Activated T-helper 17 cell treated with anti-CD3 and anti-CD28 coated beads, Interleukin-2, amount 50 U/mL, for 72 hours (primary cell): ENCODE measurements at places on chromosomes 7 and 10. TPM values are rescaled to one million over a fixed set of nuclear protein-coding genes. Genes with fewer than 3 reads are reported as not detected.

DNA sequence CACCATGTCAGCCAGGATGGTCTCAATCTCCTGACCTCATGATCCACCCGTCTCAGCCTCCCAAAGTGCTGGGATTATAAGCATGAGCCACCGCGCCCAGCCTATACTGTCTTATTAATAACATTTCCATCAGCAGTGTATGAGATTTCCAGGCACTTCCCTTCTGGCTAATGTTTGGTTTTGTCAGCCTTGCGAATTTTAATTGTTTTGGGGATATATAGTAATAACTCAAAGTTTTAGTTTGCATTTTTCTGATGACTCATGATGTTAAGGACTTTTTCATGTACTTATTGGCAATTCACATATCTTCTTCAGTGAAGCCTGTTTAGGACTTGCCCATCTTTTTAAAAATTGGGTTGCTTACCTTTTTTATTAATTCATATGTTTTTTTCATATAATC, 76.0 kb downstream of the TMEM270 start:
- ATAC-seq = no peak

DNA sequence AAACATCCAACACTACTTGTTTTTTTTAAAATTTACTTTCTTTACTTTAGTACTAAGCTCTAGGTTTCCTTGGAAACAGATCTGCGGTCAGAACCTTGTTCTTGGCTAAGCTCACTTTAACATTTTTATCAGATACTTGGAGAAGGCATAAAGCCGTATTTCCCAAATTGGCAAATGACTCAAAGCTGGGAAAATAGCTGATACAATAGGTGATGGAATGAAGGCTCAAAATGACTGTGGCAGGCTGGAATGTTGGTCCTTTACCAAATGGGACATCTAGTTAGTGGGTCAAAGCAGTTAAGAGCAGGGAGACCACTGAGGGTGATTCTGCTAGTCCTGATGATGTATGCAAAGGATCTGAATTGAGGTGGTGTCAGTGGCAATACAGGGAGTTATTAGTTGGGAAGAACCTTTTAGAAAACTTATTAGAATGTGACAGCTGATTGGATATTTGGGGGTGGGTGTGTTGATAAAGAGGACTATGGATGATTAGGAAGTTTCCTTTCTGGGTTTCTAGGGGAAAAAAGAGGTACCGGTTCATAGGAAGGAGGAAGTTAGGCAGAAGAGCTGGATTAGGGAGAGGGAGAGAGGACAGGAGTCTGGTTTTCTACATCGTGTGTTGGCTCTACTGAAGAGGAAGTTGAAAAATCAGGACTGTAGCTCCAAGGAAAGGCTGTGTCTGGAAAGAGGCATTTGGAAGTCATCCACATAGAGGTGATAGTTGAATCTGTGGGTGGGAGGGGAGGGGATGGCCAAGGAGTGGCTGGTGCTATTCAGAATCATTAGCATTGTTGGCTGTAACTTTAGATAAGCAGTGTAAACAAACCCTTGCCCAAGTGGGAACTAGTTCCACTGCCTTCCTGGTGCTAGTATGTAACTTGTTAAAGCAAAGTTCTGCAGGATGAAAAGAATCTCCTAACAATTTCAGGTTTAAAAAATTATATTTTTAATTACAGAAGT, 13.1 kb downstream of the PLCE1 start:
- ATAC-seq = no peak

DNA sequence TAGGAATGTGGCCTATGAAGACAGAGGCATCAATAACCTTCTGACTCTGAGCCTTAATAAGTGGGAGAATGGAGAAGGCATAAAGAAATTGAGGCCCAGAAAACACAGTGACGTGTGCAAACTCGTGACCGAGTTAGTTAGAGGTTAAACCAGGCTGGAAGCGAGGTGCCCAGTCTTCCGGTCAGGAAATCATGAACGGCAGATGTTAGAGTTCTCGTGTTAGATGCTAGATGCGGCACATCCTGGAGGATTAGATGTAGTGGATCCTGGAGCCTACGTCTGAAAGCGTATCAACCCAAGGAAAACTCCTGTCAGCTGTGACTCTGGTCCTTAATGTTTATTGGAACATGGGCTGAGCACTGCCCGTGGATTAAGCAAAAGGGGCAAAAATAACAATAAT, 275.9 kb downstream of the TCF7L2 start:
- no peak for ATAC-seq

- ATAC-seq = no peak
These were observed 1163.2 kb upstream of the SORCS1 start for GRCh38 chr10:108327706-108328105.

Gene PRPS1L1
- total RNA-seq = not detected
